ENCODE measurements at places on chromosomes 6 and 20.

DNA sequence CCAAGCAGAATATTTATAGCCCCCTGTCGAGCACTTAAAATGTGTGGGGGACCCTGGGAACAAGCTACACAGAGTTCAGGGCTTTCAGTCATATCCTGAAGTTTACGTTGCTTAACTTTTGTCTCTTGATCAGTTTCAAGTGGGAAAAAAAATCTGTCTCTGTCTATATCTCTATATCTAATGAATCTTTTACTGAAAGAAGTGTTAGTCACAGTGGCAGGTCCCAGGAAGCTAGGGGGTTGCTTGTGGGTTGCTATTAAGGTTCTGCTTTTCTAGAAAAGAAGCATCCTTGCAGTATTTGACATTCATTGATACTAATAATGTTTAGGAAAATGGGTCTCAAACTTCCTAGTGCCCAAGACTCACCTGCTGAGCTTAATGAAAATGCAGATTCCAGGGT lies 76.7 kb upstream of the CLDN20 start:
- DNase-seq, result no peak

GRCh38 chr20:63837479-63837878 lies 6.4 kb upstream of the ZBTB46 start:
- no peak for DNase-seq

DNA sequence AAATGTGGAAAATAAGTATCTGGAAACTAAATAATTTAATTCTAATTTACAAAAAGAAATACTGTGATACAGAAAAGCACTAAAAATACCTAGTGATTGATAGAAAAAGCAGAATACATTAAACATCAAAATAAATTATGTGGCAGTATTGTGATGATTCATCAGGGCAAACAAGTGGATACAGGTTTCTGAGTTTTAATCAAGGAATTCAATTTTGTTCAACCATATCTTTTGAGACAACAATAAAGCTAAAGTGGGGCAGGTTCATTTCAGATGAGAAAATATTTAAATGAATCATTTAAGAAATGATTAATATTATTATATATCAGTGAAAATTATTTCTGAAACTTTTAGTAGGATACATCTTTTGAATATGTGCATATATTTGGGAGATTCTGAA lies 49.8 kb downstream of the GRIK2 start:
- DNase-seq, result no peak

GRCh38 chr6:31968326-31968725 lies 3.6 kb downstream of the DXO start:
- DNase-seq, result no peak

GRCh38 chr6:143936778-143937667 lies 71.0 kb downstream of the PLAGL1 start:
- DNase-seq, result no peak

GRCh38 chr20:3248167-3248992 lies 9.4 kb upstream of the SLC4A11 start:
- no peak for DNase-seq

GRCh38 chr6:28167068-28167467 lies 25.4 kb downstream of the ZKSCAN8 start:
- DNase-seq, result no peak

DNA sequence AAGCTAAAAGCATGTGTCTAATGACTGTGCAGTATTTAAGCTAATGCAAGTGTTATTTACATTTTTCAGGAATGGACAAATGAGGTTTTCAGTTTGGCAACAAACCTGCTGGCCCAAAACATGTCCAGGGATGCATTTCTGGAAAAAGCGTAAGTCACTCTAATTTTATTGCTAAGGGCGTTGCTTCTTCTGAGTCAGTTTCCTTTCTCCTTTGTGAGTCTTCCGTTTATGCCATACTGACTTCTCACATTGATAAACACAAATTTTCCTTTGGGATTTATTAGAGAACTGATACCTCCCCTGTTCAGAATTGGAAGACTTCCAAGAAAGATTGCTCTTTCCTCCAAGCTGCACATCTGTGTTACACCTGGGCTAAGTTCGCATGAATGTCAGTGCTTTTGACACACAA lies 422.9 kb upstream of the PLCB4 start:
- DNase-seq, result no peak

DNA sequence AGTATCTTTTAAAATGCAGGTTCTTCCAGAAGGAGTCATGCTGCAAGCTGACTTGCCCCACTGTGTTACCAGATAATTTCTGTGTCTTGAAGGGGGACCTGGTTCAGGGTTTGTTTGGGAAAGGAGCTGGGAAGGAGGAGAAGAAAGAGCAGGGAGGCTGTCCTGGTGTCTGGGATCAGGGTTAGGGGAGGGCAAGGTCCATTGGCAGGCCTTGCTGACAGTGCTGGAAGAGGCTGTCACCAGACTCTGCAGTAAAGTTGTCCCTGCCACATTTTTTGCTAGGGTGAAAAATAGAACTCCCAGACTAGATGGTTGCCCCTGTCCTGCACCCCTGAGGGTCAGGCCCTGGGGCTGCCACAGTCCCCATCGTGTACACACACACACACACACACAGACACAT lies 14.9 kb downstream of the GLP1R start:
- no peak for DNase-seq

DNA sequence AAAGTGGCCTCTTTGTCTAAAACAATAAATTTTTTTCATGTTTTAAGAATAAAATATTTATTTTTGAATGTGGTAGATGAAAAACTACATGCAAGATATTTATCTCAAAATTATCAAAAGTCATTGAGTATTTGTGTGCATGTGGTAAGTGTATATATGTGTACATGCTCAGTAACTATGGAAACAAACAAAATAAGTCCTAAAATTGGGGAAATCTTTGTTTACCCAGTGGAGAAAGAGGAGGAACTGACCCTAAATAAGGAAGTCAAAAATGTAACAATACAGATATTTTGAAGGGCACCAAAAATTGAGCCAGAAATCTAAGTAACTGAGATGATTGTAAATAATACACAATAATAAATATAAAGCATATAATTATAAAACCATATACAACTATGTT lies 639.2 kb downstream of the MAFB start:
- no peak for DNase-seq

- peak; percentile 69 for DNase-seq
Measured at GRCh38 chr6:2790588-2791449, 25.6 kb downstream of the WRNIP1 start.

- DNase-seq, result no peak
Measured at GRCh38 chr20:6029538-6029937, 24.3 kb downstream of the LRRN4 start.

DNA sequence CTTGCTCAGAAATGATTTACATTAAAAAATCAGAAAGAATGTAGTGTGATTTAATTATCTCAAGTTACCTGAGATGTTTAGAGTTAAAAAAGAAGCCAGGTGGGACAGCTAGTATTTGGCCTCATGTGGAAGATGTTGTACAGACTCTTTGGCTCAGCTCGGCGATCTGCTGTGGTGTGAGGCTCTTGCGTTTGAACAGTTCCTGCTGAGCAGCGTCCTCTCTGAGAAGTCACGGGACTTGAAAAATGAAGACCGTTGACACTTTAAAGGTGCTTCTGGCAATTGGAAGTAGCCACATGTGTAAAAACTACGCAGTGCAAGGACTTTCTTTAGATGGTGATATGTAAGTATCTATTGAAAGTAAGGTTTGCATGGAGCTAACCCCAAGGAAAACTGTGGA lies 169.0 kb downstream of the BACH2 start:
- peak; percentile 27 for DNase-seq

DNA sequence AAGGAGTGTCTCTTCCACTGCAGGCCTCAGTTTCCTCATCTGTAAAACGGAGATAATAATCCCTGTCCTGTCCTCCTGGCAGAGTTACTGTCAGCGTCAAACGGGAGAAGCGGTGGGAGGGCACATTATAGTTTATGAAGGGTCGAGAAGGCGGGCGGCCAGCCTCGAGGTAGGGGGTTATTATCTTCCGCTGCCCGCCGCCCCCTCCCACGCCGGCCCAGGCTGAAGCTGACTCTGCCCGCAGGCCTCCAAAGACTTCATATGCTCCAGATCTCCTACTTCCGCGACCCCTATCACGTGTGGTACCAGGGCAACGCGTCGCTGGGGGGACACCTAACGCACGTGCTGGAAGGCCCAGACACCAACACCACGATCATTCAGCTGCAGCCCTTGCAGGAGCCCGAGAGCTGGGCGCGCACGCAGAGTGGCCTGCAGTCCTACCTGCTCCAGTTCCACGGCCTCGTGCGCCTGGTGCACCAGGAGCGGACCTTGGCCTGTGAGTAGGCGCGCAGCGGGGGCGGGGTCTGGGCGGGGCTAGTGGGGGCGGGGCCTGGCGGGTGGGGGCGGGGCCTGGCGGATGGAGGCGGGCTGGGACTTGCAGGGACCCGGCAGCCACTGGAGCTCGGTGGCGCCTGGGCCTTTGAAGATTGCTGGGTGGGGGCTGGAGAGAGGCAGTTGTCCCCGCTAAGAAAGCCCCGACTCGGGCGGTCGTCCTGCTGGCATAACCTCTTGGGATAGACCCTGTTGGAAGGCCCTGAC lies 2.8 kb downstream of the PROCR start:
- no peak for DNase-seq

DNA sequence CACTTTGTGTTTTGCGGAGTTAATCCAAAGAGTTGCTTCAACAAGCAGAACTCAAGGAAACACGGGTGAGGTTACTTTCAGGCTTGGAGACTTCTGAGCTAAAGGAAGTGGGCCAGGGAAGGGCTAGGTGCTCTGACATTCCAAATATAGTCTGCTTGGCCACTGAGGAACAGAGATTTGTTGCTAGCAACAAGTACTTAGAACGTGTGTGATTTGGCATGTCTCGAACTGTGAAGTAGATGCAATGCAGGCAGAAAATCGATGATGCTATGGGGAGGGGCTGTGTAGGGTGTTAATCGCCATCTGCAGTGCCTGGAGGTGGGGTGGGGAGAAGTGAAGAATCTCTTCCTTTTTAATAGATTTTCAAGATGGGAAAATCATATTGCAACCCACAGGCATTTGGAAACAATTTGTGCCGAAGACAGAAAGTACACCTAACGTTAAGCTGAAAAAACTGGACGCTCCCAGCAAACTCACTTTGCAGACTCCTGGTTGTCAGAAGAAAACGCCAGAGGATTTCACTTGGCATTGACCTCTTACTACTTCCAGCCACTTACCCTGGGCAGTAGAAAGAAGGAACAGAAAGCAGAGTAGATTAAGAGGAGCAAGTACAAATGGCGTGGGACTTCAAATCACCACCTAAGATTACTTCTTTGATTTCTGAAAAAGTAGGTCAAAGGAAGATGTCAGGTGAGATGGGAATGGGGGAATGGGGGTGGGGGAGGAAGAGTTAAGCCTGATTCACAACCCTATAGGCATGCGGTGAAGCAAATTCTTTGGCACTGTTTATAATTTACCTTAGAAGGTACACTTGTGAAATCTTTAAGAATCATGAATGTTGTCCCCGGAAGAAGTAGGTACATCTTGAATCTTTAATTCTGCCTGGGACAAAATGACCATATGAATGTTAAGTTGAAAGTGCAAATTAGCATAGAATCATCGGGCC lies 314.1 kb downstream of the CD83 start:
- no peak for DNase-seq

DNA sequence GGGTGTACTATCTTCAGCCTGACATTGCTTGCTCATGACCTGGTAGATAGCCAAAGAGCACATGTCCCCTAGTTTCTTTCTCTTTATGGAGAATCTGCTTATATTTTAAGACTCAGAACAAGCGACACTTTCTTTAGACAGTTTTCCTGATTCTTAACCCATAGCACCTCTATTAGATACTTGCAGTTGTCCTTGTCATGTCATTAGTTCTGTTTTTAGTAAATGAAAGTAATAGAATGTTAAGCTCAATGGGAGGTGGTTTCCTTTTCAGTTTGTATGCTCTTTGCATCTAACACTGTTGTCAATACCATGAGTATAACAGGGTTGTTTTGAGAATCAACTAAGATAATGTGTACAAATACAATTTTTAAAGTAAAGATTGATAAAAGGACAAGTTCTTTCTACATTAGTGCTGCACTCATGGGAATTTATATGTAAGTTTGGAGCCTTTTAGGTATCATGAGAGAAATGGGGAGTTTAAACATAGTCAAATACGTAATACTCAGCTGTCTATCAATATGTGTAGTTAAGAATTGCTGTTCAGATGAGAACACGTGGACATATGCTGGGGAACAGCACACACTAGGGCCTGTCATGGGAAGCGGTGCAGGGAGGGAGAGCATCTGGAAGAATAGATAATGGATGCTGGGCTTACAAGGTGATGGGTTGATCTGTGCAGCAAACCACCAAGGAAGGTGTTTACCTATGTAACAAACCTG lies 124.3 kb downstream of the GRM1 start:
- DNase-seq, result no peak

- DNase-seq, result no peak
Measured at GRCh38 chr6:14450578-14450977, 333.0 kb downstream of the CD83 start.
